ENCODE measurements at places on chromosomes 3 and 15.

DNA sequence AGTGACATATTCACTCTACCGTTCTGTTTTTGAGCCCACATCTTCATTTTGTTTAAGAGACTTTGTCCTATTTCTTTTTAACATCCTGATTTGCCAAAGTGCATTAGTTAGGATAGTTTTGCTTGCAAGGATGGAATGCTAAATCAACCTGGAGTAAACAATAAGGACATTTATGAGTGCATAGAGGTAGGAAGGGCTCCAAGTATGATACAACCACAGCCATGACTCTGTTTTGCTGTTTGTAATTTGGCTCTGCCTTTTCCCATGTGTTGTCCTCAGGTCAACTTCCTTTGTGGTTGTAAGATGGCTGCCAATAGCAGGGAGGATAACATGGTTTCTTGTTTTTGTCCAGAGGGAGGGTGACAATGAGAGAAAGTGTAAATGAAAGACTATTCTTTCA is 66.4 kb upstream of the GOLIM4 start:
- no peak for DNase-seq

- no peak for DNase-seq
These were observed 55.9 kb upstream of the PIK3CB start for GRCh38 chr3:138890555-138891187.

DNA sequence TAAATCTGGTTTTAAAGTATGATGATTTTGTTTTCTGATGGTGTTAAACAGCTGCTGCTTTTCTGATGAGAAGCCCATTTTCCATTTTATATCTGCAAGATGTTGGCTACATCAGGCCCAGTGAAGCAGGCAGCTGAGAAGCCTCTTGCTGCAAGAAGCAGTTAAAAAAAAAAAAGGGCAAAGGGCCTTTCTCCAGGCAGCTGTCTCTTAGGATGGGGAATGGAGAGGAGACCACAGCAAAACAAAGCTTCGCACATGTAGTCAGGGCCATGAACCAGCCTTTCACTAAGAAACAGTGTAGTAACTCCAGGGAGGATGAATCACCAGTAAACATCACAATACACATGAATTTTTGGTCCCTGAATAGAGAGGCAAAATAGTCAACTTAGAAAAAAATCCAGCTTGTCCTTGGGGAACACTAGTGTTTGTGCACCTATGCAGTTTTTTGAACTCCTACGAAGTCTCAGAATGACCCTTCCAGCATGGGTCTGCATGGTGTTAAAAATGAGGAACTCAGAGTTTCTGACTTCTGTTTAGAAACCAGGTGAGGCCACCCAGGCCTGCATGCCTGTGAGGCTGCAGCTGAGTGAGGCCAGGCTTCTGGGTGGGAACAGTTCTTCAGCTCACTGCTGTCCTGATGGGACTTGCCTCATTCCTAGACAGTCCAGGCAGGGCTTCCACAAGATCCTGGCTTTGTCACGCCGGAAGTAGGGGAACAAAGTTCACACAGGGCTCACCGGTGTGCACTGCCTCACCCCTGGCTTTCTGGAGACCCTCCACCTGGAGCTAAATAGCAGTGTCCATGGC is 518.7 kb downstream of the MCTP2 start:
- DNase-seq, result no peak

- DNase-seq, result no peak
These were observed 385.9 kb upstream of the BCHE start for GRCh38 chr3:166223120-166223519.

- no peak for DNase-seq
These were observed 24.6 kb upstream of the HCN4 start for GRCh38 chr15:73393336-73393735.

DNA sequence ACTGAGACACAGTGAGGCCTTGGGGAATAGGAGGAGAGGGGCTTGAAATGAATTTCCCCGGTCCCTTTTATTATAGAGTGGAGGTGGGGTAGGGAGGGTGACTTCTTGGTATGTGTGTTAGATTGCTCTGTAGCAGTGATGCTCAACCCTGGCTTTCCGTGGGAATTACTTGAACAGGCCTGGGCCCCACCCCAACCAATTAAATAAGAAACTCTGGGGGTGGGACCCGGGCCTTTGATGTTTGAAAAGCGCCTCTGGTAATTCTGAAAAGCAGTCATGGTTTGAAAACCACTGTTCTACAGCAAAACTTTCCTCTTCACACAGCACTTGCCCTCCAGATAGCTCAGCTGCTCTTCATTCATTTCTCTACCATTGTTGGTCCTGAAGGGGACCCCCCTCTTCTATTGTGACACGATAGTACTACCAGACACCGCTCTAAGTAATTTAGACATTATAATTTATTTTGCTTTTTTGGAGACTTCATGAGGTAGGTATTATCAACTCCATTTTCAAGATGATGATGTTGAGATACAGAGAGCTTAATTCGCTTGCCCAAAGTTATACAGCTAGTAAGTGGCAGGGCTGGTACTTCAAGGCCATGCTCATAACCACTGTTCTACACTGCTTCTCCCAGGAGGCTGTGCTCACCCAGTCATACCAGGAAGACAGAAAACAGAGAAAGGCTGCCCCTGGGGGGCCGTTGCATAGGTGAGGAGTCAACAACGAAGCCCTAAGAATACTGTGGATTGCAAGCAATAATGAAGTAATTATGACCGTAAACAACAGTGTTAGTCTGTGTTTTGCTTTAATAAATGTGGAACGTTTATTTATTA is 176.2 kb downstream of the PEX5L start:
- DNase-seq, result no peak

DNA sequence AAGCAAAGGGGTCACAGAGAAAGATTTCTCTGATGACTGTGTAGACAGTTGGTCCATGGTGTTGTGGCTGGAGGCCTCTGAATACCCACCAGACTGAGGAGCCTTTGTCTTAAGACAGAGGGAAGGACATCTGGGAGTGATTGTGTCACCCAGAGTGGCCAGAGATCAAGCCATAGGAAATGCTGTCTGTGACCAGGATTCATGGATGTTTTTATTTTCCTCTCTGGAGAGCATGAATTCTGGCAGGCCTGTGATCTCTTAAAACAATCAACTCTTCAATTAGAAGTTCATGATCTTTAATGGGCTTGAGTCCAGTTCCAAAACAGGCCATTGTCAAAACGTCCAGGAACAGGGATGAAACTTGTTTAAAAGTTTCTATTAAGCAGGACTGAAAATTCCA is 198.9 kb upstream of the CTDSPL start:
- DNase-seq, result no peak

DNA sequence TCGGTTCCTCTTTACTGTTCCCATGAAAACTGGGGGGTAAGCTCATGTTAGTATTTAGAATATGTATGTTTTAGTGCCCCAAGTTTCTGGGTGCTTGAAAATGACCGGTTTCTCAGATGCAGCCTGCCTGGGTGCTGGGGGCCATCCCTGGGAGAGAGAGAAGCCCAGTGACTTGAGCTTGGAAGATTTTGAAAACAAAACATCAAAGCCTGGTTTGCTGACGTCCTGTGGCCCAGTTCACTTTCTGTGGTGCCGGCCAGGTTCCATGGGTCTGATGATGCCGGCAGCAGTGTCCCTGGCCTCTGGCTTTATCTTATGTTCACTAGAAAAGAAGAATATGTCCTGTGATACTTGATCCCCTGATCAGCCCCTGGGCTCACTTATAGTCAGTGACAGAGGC is 17.1 kb downstream of the APBA2 start:
- DNase-seq, result no peak

DNA sequence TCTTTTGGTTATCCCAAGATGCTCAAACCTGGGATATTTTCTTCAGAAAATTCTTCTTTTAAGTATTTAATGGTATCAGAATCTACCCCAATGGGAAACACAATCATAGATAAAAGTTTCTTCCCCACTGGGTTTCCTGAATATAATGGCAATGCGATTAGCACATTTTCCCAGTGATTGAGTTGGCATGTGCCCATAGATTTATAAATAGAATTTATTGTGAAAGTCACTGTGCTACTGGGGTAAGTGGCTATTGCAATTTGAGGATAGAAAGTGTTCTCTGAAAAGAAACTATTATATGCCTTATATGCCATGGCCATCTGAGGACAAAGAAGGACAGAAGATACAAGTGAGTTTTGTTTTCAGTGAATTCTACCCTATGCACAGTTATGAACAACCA is 99.0 kb upstream of the RBMS3 start:
- no peak for DNase-seq

GRCh38 chr3:113804661-113805060 is 33.9 kb upstream of the GRAMD1C start:
- peak; percentile 15 for DNase-seq

- no peak for DNase-seq
These were observed 24.7 kb upstream of the SLC41A3 start for GRCh38 chr3:126108676-126109050.

DNA sequence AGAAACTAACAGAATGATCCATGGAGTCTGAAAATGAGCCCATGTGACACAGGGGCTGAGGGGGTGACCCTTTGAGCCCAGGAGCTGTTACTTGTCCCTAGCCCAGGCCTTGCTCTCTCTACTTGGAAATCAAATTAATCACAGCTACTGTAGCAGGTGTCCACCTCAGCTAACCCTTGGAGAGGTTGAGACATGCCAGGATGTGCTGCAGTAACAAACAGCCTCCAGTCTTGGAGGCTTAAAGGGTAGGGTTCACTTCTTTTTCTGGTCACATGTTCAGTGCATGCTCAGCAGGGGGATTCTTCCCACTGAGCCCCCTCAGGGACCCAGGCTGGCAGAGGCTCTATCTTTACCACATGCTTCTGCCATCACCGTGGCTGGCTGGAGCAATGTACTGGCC is 21.4 kb downstream of the TPRA1 start:
- no peak for DNase-seq

GRCh38 chr3:123394391-123395020 is 54.4 kb downstream of the ADCY5 start:
- no peak for DNase-seq

DNA sequence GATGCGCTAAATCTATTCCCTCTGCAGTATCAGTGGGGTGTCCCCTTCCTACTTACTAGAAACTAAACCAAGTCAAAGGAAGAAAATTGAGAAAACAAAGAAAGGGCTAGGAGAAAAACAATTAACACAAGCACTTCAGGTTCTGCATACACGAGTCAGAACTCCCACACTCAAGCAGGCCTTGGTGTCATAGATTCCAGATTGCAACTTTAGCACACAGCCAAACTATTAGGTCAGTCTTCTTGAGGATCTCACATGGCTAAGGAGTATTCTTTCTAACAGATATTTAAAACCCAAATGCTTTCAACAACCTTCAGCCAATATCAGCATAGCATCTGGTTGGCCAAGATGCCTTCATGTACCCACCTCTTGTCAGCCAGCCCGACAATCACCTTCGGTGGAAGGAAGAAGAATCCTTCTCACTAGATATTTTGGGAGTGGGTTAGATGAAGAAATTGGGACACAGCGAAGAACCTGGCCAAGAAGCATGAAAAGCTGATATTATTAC is 340.0 kb downstream of the VPS13C start:
- no peak for DNase-seq

DNA sequence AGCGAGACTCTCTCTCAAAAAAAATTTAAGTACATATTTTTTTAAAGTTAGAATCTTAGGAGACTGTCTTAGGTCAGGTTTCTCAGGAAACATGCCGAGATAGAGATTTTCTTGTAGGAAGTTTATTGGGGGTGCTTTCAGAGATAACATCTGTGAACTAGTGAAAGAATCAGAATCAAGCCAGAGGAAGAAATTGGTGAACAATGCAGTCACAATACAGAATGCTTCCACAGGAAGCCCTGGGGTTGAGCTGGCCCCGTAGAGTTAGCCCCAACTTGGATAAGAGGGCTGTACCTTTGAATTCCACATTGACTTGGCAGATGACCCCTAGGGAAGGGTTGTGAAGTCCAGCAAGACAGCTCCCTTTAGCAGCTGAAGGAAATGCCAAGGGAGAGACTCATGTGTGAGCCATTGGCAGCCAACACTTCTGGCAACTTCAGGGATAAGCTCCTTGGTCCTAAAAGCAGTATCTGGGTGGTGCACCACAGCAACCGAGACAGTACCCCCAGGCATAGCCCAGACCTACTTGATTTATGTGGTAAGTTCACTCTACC is 7.1 kb upstream of the PLCB2 start:
- DNase-seq, result no peak

- DNase-seq, result no peak
These were observed 204.5 kb downstream of the AKAP13 start for GRCh38 chr15:85584872-85585271.

DNA sequence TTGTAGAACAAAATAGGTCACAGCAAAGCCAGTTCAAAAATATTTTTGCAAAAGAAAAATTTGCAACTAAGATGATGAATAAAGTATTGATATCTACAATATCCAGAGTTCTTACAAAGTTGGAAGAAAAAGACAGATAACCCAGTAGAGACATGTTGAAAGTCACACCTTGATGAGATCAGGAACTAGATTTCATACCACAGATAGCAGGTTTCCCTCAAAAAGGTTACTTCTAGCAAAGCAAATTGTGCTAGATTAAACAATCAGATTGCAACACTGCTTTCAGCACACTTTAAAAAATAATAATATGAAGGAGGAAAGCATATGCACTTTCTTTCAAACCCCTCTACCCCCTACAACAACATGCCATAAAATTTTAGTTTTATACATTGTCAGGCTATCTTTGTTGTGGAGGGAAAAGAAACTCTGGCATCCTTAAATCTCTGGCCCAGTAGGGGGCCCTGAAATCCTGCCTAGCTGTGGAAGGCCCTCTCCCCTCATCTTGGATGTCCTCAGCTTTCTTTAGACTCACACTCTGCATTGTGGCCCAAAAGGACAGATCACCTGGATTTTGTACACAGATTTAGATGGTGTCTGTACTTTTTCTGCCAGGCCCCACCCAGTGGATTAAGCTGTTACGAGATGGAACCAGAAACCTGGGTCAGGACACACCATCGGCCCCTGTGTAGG is 50.9 kb downstream of the CCR3 start:
- no peak for DNase-seq

- no peak for DNase-seq
These were observed 639 bp downstream of the NIPA1 start for GRCh38 chr15:22786868-22787698.

DNA sequence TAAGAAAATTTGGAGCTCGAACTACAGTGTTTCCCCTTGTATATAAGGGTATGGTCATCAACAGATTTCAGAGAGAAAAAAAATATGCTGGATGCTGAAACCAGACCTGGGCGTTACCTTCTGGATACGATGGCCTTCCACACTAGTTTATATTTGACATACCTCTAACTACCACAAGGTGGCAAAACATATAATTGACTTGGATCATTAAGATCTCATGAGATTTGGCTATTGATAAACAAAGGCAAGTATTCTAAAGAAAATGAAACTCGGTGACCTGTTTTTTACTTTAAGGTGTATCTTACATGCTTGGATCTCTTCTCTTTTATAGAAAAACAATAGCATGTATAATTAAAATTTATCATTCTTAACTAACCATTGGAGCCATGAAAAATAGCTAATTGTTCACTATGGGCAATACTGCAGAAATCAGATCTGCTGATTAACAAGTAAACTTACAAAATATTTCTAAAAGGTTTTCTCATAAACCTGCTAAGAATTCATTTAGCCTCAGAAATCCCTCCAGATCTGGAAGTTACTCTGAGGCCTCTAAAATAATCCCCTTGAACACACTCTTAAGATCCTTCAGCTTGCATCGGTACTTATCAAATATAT is 300.6 kb upstream of the KCNH8 start:
- no peak for DNase-seq

GRCh38 chr15:47620960-47621681 is 96.2 kb upstream of the SEMA6D start:
- no peak for DNase-seq

- no peak for DNase-seq
These were observed 8.2 kb upstream of the ITGA11 start for GRCh38 chr15:68440136-68440535.

- no peak for DNase-seq
These were observed 10.4 kb downstream of the CLDN11 start for GRCh38 chr3:170429050-170429449.

GRCh38 chr15:66899555-66900350 is 165.6 kb upstream of the SMAD3 start:
- DNase-seq, result no peak

Measured in right renal pelvis (tissue), 4 donors.